ELR (cell line): ENCODE measurements at places on chromosomes 1 and 21.
A peak's percentile ranks its signal among the peaks of the same experiment; 100 is the strongest.

DNA sequence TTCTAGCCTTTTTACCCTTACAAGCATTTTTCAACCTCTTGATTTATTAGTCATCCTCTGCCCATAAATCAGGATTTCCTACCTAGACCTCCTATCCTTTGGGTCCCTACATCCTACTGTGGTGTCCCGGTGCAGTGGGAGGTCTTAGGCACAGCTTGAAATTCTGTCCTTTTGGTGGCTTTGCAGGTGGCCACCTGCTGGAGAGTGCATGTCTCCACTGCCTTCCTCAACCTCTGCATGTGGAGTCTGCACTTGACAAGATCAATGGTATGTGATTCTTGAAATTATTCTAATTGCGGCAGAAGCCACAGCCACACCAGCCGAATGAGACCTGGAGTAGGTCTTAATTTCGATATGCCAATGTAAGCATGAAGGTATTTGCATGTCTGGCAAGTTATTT is 11.4 kb upstream of the KCNA3 start:
- no peak for DNase-seq

DNA sequence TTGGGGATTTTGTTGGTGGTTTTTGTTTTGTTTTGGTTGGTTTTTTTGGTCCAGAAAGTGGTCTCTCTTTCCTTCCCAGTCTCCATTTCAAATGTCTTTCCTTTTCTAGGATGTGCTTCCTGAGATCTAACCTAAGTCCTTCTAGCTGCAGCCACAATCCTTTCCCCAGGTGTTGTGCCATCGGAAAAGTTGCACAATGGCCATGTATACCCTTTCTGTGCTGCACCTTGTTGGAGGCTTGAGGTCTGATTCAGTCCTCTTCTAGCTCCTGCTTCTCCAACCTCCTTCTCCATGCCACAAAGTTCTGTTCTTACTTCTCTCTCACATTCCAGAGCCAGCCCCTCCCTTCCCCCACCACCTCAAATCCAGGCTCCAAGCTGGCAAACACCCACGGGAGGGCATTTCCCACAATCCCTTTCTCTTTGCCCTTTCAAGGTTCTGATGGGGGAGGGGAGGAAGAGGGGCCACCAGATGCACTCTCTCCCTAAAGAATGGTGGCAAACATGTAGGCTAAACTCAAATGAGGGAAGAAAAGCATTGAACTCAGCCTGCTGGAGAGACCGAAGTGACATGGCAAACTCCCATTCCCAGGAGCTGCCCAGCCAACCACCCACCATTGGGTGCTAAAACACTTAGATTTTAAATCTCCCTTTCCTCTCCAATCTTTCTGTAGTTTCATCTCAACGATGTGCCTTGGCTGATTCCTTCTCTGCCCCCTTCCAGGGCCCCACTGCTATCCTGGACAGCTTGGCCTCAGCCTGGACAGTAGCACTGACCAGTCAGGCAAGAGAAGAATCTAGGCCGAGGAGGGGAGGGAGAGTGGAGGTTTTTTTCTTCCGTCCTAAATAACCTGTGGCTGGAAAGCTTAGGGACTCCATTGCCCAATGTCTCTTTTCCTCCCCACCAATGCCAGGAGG is 2.9 kb downstream of the KCNJ10 start:
- no peak for DNase-seq

DNA sequence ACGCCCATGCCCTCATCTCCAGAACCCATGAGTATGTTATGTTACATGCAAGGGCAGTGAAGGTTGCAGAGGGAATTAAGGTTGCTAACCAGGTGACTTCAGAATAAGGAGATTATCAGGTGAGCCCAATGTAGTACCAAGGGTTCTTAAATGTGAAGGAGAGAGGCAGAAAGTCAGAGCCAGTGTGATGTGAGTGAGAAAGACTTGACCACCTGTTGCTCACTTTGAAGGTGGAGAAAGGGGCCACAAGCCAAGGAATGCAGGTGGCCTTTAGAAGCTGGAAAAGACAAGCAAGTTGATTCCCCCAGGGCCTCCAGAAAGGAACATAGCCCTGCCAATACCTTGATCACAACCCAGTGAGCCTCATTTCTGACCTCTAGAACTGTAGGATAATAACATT is 84.7 kb upstream of the CLDN14 start:
- no peak for DNase-seq

DNA sequence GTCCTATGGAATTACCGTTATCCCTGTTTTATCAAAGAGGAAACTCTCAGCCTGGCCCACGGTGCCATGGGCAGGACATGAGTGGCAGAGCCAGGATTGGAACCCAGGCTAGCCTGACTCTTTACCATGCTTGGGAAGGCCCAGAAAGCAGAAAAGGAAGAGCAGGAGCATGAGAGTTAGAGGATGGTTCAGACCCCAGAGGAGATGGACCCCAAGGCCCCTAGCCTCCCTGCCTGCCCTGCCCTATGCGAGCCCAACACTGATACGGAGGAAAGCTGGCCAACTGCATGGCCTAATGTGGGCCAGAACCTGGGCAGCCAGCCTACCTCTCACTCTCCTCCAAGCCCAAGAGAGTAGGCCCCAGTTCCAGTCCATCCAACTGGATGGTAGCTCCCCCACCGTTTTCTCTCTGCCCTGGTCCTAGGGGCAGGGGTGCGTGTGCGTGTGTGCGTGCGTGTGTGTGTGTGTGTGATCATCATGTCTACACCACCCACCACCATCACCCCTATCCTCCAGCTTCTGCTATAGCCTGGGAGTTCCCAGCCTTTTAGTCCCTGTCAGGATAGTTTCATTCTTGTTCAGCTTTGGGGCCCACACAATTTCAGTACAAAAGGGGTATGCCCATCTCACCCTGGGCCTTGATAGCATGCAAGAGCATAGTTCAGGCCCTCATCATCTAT is 15.4 kb upstream of the MEX3A start:
- no peak for DNase-seq

- DNase-seq: peak; percentile 55
These were observed 957 bp downstream of the EPS15 start for GRCh38 chr1:51518033-51518585.

DNA sequence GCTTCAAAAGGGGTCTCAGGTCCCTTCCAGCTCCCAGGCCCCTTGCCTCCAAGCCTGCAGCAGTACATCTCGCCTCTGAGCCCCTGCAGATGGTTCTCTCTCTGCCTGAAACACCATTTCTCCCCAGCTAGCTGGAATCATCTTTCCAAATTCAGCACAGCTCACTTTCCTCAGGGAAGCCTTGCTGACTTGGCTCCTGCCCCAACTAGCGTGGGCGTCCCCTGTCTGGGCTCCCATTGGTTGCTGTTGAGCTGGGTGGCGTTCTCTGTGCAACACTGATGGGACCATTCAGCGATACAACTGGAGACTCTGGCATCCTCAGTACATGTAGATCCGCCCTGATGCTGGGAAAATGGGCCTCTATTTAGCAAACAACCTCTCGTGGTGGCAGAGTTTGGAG is 141.3 kb upstream of the IGSF21 start:
- no peak for DNase-seq

DNA sequence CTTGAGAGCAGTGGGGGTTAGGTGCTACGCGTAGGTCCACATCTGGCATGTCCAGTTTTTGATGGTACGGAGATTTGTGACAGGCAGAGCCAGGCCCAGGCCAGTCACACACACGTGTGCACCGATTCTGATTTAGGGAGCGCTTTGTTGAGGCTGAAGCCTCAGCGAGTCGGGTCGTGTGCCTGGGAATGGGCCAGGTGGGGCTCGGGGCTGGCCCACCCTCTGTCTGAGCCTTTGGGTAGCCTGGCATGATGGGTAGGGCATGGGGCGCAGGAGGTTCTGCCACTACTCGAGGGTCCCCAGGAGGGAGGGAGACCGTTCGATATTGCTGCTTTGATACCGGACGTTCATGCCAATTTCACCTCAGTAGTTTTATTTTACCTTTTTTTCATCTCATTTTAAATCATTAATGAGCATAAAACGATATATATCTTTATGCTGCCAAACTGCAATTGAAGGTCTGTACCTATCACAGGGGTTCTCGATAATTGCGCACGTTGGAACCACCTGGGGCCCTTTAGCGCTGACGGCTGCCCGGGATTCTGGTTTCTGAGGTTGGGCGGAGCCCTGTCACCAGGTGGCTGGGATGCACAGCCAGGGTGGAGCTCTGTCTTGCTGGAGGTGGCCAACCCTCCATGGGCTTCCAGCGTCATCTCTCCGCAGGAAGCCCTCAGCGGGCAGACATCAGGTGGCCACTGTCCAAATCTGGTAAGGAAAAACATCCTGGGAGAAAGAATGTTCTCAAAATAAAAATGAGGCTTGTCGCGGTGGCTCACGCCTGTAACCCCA is 71.9 kb downstream of the SCCPDH start:
- no peak for DNase-seq

DNA sequence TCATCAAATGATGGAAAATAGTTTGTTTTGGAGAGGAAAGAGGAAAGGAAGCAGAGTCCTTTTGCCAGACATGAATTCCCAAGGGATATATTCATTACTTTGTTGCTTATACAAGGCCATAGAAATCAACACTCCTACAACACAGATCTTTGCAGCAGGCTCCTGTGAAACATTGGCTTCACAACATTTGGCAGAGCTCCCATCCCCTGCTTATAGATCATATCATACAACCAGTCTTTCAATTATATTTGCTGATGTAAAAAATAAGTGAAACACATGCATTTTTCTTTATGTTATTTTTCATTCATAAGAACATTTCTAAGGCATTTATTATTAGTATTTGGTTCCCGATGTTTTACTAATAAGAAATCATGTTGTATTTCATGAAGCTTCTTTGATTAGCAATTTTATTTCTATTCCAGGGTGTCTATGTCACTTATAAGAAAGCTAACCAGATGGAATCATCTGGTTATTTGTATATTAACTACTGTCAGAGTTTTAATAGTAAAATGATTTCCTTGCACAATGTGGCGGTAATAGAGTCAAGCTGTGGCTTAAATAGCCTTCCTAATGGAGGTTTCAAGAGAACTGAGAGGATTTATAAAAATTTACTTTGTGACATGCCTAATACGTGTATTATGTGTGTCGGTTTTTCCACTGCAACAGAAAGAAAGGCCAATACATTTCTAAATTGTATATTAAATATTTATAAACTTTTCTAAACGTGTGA is 470.3 kb upstream of the NCAM2 start:
- no peak for DNase-seq

GRCh38 chr1:30751830-30752650 is 5.5 kb downstream of the LAPTM5 start:
- DNase-seq: no peak

DNA sequence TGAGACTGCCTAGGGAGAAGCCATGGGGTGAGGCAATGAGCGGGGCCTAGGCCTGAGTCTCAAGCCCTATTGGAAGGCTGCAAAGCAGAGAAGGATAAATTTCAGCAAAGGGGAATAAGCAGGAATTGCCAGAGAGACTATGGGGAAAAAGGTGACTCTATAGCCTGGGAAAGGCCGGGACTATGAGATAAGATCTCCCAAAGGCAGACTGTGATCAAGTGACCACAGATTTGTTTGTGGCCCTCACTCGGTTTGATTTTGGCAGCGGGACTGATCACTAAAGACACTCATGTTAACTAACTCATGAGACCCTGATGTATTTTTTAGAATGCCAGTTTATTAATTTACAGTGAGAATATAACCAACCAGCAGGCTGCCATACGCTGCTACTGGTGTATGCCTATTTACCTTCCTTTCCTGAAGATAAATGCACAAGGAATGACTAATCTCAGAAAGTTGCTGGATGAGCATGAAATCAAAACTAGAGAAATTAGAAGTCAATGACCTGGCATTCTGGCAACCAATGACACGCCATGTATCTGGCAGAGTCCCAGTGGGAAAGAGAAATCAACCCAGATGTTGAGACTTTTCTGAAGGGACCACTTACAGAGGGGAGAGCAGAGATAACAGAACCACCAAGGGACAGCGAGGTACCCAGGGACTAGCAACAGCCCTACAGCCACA is 4.3 kb downstream of the HSF2BP start:
- DNase-seq: peak; percentile 86

DNA sequence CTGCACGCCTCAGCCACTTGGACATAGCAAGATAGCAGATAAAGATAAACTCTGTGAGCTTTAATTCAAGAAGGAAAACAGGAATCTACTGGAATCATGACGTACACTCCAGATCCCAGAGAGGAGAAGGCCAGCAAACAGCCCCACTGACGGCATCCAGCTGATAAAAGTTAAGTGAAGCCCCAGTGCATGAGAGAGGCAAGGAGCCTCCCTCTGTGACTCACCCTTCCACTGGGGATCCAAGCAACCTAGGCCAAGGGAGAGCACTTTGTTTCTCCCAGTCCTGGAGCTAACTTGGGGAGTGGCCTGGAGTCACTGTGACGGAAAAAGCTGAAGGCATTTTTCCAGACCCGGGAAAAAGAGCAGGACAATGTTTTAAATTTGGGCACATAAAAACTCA is 270.0 kb downstream of the AKT3 start:
- peak; percentile 23 for DNase-seq

DNA sequence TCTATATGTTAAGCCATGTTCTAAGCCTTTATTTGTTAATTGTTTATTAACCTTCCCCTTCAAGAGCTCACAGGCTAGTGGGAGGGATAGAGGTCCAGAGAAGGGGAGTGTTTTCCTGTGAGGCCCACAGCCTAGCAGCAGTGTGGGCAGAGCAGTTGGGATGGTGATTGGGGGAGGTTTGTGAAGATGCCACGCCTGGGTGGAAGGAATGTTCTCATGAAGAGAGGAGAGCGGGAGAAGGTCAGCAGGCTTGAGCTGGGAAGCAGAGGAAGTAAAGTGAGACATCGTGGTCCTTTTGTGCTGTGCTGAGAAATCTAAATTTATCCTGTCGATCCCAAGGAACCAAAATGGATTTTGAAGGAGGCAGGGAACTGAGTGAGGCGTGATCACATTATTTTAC is 42.6 kb downstream of the TRAPPC10 start:
- DNase-seq: no peak

DNA sequence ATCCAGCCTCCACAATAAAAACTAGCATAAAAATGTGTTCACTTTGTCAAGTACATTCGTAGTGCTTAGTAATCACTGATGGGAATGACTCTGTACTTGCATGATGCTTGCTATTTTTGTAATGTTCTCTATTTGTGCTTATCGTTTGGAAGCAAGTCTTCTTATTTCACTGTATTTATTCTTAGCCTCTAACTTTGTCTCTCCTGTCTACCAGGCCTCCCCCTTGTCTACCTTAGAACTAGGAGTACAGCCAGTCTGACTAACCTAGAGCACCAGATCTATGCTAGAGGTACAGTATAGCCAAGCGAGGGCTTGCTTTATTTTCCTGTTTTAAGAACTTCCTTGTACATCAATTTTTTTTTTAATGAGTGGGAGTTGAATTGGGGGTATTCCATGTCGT is 108.2 kb downstream of the VPS13D start:
- no peak for DNase-seq

DNA sequence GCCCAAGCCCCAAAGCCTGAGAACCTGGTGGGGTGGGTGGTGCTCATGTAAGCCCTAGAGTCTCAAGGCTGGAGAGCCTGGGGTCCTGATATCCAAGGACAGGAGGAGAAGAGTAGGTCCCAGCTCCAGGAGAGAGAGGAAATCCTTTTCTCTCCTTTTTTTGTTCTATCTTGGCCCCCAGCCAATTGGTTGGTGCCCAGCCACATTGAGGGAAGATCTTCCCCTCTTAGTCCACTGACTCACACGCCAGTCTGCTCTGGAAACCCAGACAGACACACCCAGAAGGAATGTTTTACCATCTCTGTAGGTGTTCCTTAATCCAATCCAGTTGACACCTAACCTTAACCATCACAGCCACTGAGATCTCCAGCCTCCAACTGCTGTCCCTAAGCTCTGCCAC is 16.2 kb upstream of the LIN9 start:
- peak; percentile 39 for DNase-seq
